Left lung (tissue), 14 donors: ENCODE measurements at places on chromosomes 4 and X.

DNA sequence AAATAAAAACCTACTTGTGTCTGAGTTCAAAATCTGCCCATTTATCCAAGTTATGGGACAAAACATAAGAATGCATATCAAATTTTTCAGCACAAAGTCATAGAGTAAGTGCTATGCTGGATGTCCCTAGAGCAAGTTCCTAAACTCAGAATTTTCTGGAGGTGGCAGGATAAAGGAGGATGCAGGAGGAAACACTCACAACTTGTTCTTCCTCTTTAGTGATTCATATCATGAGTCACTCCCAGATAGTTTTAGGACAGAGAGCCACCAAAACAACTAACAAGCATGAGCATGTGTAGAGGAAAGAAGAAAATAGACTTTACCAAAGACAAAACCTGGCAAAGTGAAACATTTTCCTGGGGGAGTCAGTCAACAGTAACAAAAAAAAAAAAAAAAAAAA lies 302.7 kb downstream of the KCTD8 start:
- no peak for DNase-seq

GRCh38 chrX:79081895-79082512 lies 62.5 kb upstream of the GPR174 start:
- DNase-seq = peak; percentile 39

GRCh38 chr4:1599026-1599481 lies 85.1 kb downstream of the FAM53A start:
- DNase-seq = no peak

- no peak for DNase-seq
Measured at GRCh38 chr4:121221201-121221600, 57.1 kb upstream of the TNIP3 start.

- DNase-seq = no peak
Measured at GRCh38 chr4:148852092-148852699, 410.0 kb upstream of the NR3C2 start.

- no peak for DNase-seq
Measured at GRCh38 chrX:44507292-44507691, 35.4 kb downstream of the FUNDC1 start.

- DNase-seq = no peak
Measured at GRCh38 chr4:79163981-79164490, 161.8 kb downstream of the NAA11 start.

DNA sequence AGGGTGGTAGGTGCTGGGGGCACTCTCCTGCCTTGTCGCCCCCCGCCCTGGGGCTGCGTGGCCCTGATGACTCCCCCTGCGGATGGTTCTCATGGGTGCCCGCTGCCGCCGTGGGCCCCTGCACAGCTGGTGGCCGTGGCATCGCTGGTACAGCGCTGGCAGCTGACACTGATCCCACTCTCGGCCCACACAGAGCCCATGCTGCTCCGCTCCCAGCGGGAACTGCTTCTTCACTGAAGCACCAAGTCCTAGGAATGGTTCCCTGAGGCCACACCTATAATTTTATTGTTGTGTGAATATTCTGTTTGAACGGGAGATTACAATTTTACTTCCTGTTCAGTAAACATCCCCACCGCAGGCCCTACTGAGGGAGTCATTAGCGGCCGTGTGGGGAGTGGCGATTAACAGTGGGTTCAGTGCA lies 138.6 kb upstream of the NKX1-1 start:
- no peak for DNase-seq

DNA sequence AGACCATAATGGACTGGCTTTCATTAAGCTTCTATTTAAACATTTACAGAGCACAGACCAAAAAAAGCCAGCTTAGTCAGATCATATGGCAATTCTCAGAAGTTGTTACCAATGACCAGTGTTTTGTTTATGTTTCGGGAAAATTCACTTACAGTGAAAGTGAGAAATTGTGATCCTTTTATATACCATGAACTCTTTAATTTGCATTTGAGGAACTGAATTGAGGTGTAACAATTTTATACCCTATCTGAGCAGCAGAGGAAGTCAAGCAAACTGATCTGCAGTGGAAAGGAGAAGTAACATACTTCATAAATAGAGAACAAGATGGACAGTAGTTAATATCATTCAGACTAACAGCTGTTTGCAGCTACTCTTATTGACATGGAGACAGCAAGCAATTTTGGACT lies 97.1 kb downstream of the TMA16 start:
- DNase-seq = no peak

DNA sequence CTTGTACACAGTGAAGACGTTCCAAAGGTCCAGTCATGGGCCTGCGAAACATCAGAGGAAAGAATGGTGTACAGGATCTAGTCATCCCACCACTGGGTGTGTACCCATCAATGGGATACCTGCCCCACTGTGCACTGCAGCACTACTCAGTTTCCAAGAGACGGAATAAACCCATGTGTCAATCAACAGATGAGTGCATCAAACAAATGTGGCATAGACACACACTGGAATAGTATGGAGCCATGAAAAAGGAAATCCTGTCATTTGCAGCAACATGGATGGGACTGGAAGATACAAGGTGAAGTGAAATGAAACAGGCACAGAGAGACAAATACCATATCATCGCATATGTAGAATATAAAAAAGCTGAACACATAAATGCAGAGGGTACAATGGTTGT lies 48.0 kb downstream of the DHRSX start:
- DNase-seq = no peak

DNA sequence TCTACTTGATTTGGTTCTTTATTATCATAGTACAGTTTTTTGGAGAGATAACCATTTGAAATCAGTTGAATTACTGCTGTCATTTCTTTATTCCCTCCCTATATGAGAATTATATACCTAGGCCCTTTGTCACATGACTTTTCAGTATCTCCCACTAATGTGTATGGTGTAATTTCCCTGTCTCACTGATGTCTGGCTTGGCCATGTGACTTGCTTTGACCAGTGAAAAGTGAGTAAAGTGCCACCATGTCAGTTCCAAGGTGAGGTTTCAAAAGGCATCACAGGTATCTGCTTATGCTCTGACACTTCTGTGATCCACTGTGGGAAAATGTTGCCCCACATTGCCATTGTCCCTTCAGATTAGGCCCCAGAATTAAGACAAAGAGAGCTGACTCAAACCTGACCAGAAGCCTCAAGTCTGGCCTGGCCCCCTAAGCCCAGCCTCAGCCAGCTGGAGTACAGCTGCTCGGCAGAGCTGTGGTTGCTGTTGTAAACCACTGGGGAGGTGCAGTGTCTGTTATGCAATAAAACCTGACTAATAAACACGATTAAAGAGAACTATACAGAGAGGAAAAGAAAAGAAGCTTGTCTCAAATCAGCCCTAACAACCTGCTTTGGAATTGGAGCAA lies 27.5 kb downstream of the SETD7 start:
- DNase-seq = no peak

GRCh38 chr4:32986236-32986635 lies 2266.1 kb downstream of the PCDH7 start:
- DNase-seq = no peak

DNA sequence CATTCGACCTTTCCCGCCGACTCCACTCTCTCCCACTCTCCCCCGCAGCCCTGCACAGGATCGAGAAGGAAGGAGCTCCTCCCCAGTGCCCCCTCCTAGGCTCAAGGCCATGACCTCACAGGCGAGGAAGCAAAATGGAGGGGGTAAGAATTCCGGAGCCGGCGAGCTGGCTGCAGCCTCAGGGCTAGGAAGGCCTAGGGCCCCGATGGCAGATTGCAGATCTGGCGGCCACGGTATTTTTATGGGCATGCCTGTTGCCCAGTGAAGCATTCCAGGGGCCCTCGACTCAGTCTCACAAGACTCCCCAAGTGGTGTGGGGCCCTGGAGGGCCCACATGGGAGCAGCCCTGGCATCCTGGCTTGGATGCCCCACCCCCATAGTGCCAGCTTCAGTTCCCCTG lies 942 bp upstream of the L1CAM start:
- DNase-seq = no peak

DNA sequence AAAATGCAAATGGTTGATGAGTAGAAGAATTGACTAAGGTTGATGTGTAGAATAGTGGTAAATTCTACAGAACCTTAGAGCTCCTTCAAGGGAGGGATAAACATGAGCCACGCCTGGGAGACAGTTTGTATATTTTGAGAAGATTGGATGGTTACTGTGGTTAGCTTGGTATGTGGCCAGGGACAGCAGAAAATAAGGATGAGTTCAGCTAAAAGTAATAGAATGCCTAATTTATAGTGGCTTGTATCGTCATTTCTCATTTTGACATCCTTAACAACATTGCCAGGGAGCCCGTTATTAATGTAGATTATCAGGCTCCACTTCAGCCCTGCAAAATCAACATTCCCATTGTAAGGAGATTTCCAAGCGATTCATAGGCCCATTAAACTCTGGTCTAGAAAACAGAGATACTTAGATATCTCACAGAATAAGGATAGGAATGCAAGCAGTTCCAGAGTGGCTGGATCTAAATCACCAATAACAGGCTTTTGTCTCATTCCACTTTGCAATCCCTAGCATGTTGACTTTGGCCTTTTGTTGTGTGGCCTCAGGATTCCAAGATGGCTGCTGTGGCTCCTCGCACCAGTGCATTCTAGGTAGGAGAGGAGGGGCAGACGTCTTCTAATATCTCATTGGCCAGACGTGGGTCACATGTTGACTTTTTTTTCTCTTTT lies 6.4 kb upstream of the PTTG2 start:
- no peak for DNase-seq

DNA sequence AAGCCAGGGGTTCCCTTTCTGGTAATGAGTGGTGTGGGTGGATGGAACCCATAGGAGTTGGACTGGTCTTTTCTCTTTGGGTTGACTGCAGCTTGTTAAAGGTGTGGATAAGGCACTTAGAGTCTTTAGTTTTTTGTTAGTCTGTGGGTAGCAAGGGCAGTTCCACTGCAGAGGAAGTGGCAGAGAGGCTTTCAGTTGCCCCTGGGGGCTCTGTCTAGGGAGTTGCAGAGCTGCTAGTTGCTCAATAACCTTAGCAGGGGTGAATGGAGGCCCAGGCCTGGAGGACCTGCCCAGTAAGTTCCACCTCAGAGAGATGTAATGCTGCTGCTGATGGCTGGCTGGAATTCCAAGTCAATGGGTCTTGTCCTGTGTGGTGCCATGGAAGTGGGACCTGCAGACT lies 282.6 kb upstream of the NDST4 start:
- DNase-seq = no peak

GRCh38 chr4:119284876-119285780 lies 36.8 kb downstream of the FABP2 start:
- peak; percentile 19 for DNase-seq
